Activated naive CD4-positive, alpha-beta T cell treated with anti-CD3 and anti-CD28 coated beads for 36 hours (primary cell): ENCODE measurements at places on chromosomes 5 and 9. TPM values are rescaled to one million over a fixed set of nuclear protein-coding genes. Genes with fewer than 3 reads are reported as not detected.

DNA sequence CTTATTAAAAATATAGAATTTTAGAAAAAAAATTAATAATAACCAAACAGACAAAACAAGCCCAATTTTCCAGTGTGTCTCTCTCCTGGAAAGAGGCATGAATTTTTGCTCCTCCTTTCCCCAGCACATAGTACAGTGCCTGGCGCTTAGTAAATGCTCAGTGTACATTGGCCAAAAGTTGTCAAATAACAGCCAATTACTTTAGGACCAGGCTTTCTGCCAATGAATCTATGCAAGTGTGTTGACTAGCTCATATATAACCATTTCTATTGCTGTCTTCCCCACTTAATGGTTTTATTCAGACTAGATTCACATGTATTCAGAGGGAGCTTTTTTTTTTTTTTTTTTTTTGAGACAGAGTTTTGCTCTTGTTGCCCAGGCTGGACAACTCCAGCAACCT, 120.1 kb upstream of the CD180 start:
- no peak for DNase-seq

- DNase-seq, result no peak
Observed at GRCh38 chr5:106849266-106849665, 821.5 kb downstream of the EFNA5 start.

DNA sequence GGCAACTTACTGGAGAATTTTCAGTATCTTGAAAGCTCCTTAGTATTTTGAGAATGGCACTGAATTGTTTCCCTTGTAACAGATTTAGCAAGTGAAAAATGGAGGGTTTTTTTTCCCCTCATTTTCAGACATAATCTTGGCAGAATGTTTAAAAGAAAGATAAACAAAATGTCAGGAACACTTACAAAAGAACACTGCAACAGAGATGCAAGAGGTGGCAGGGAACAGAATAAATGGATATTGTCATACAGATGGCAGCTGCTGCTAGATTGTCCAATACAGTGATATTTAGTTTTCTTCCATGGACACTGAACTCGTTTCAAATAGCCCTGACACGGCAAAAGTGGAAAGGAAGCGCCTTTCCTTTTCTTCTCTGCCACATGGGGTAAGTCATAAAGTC, 76.9 kb upstream of the ZNF608 start:
- no peak for DNase-seq

The OTULINL gene
- 9.1 TPM for total RNA-seq

The APBA1 gene
- total RNA-seq, result 0.05 TPM

The TESK1 gene
- total RNA-seq, result 18.3 TPM

The PDE6A gene
- not detected for total RNA-seq
